ENCODE measurements at places on chromosomes 4 and X. TPM values are rescaled to one million over a fixed set of nuclear protein-coding genes. Genes with fewer than 3 reads are reported as not detected.

GRCh38 chr4:186606591-186606992 is 51.2 kb upstream of the MTNR1A start:
- DNase-seq: no peak

DNA sequence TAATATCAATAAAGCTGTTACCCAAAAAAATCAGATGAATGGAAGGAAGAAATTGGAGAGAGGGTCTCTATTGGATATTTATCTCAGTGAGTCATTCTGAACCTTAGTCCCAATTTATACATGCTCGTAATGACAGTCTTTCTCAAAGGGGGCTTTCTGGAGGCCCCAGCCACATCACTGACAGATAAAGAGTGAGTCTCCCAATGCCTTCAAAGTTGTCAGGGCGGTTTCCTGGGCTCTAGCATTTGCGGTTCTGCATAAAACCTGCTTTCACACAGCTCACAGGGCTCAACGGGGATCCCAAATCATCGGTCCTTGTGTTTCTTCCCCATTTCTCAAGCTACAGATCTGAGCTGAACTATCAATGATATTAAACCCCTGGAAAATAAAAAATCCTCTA is 17.3 kb downstream of the TCEANC start:
- DNase-seq: no peak

GRCh38 chr4:141730805-141731204 is 94.4 kb downstream of the IL15 start:
- DNase-seq: no peak

DNA sequence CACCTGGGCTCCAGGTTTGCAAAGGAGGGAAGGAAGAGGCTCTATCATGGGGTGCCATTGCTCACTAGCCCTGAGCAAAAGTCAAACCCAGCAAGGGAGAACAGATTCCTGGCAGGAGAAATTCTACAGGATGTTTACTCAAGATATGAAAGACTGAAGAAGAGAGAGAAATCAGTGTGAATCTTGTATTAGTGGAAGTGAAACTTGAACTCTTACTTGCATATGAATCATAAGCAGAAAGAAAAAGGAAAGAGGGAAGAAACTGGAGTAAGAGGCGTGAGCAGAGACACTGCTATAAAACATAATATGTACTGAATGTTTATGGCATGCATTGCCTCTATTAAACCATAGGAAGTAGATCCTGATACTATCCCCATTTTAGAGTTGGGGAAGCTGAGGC is 60.9 kb downstream of the C4orf46 start:
- DNase-seq: no peak

- DNase-seq: no peak
Measured at GRCh38 chr4:45946699-45947098, 177.2 kb downstream of the GABRG1 start.

DNA sequence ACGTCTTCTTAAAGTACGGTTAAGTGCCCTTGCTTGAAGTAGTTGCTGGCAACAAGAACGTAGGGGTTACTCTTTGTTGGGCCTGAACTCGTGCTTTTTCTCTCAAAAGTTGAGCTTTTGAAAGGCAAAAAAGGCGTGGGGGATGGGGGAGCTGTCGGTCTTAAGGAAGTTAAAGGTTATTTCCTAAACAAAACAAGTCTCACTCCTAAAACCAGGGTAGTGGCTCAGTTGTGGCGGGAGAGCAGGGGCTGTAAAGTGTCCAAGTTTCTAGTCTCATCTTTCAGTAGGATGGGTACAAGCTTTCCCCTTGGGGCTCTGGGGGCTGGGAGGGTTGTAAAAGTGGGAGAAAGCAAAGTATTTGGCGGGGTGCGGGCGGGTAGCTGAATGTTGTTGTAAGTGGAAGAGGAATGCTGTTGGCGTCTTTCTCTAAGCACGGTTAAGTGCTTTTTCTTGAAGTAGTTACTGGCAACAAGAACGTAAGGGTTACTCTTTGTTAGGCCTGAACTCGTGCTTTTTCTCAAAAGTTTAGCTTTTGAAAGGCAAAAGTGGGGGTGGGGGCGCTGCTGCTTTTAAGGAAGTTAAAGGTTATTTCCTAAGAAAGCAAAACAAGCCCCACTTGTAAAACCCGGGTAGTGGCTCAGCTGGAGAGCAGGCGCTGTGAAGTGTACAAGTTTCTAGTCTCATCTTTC is 904 bp upstream of the WDR1 start:
- no peak for DNase-seq

DNA sequence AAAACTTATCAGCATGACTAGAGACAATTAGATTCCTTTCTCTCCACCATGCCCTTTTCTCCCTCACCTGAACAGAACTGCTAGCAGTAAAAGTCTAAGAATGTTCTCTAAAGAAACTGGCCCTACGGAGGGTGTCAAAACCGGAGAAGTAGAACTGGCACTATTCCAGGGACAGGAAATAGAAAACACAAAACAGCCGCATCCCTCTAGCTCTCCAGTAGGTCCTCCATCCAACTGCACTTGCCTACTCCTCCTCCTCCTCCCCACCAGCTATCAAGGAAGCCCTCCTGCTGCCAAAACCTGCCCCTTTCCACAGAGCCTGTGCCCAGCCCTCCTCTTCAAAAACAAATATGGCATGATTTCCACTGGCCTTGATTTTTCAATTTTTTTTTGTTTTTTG is 28.4 kb downstream of the FUNDC1 start:
- no peak for DNase-seq

DNA sequence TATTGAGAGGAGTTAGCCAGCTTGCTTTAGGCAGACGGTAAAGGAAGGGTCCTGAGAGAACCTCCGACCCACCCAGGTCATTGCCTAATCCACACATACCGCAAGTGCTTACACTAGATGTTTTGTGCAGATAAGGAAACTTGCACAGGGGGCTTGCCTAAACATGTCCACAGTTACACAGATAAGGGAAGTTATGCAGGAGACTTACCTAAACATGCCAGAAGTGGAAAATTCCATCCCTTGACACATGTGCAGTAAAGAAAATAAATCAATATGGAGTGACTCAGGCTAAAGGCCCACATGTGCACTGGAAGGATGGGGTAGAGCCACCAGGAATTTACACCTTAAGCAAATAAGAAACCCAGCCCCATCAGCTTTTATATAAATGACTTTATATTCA is 232.8 kb upstream of the HDX start:
- DNase-seq: no peak

DNA sequence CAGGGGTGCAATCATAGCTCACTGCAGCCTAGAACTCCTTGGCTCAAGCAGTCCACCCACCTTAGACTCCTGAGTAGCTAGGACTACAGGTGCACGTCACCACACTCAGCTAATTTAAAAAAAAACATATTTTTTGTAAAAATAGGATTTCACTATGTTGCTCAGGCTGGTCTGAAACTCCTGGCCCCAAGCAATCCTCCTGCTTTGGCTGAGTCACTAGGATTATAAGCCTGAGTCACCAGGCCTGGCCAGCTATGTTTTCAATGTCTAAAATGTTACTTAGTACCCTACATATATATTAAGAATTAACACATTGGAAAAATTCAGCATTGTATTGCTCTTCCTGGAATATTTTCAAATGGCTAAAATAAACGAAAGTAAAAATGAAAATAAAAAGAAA is 37.5 kb downstream of the PNPLA4 start:
- no peak for DNase-seq

Gene ITM2A
- 71.3 TPM for total RNA-seq

Gene ZCCHC18
- total RNA-seq: 10.2 TPM

Gene MXRA5
- total RNA-seq: 0.82 TPM

Gene COL25A1
- 14.7 TPM for total RNA-seq

Gene YY2
- total RNA-seq: 0.82 TPM

Gene SPANXA1
- not detected for total RNA-seq

Gene XG
- total RNA-seq: not detected

Gene TRIM75
- not detected for total RNA-seq

Gene POU4F2
- not detected for total RNA-seq
